ENCODE measurements at places on chromosomes 4 and X. TPM values are rescaled to one million over a fixed set of nuclear protein-coding genes. Genes with fewer than 3 reads are reported as not detected.

The MAGEA2B gene
- total RNA-seq, result not detected

The ARL13A gene
- not detected for total RNA-seq

The WFS1 gene
- total RNA-seq, result 23.3 TPM

The SPANXA1 gene
- not detected for total RNA-seq

The LRIT3 gene
- total RNA-seq, result not detected

The WNK3 gene
- not detected for total RNA-seq

The SULT1B1 gene
- 0.17 TPM for total RNA-seq

The GAGE12H gene
- not detected for total RNA-seq

- DNase-seq, result peak; percentile 61
These were observed 733 bp downstream of the CCNA2 start for GRCh38 chr4:121822796-121823504.

- no peak for DNase-seq
These were observed 196.4 kb downstream of the FBXO8 start for GRCh38 chr4:174086829-174087799.

DNA sequence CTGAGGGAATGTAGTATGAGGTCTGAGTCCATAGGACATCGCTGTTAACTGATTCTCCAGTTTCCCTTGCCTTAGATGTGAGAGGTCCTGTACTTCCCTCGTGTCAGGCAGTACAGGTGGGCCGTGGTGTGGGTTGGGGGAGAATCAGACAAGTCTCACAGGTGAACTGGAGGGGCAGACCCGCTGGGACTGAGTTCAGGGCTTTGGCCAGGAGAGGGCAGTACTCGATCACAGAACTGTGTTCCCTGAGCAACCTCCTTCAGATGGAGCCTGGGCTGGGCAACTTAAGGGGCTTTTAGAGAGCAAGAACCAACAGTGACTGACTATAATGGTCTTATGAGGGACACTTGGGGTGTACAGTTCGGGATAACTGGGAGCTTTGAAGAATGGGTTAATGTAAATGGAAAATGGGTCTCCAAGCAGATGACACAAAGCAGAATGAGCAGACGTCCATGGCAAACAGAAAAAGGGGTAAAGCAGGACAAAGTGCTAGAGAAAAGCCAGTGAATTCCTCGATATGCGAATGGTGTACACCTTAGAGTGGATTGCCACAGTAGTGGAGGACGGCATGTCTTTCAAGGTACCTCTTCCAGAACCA lies 83.6 kb downstream of the CCNG2 start:
- peak; percentile 32 for DNase-seq

GRCh38 chr4:97411356-97411755 lies 731.9 kb downstream of the STPG2 start:
- DNase-seq, result no peak

GRCh38 chr4:83208371-83209365 lies 75.9 kb downstream of the COQ2 start:
- DNase-seq, result peak; percentile 86

DNA sequence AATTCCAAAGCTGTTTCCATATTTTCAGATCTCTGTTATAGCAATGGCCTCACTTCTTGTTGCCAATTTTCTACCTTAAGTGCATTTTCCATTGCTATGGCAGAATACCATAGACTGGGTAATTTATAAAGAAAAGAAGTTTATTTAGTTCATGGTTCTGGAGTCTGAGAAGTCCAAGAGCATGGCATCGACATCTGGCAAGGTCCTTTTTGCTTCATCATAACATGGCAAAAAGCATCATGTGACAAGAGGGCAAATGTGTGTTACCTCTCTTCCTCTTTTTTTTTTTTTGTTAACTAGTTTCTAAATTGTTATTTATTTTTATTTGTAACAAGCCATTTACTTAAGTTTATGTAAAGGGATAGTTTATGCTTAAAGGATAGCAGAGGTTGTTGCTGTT lies 45.2 kb upstream of the SYTL5 start:
- DNase-seq, result no peak

DNA sequence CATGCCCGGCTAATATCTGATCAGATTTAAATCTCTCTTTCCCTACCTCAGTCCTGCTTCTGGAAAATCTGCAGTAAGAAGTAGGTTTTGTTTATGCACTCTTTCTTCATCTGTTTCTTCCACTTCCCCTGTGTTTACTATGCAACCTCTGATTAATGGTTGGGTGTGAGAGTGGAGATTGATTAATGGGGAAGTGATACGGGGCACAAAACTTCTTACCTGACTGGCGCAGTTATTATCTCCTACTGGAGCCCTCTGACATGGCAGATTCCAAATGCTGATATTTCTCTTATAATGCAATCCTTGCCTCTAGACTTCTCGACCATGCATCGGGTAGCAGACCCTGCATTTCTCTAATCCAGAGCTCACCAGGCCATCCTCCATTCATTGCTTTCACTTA lies 60.2 kb upstream of the HPGD start:
- DNase-seq, result no peak

DNA sequence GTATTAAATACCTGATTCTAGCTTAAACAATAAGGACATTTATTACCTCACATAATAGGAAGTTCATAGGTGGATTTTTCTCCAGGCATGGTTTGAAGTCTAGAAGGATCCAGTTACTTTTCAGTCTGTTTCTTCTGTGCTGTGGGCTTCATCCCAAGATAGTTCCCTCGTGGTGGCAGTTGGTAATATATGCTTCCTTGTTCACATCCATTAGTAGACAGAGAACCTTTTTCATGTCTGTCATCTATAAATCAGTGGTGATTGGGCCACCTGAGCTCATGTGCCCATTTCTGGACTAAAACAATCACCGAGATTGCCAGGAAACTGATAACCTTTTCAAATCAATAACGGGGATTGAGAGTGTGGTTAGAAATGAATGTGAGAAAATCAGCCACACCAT lies 97.7 kb downstream of the KDM6A start:
- no peak for DNase-seq

DNA sequence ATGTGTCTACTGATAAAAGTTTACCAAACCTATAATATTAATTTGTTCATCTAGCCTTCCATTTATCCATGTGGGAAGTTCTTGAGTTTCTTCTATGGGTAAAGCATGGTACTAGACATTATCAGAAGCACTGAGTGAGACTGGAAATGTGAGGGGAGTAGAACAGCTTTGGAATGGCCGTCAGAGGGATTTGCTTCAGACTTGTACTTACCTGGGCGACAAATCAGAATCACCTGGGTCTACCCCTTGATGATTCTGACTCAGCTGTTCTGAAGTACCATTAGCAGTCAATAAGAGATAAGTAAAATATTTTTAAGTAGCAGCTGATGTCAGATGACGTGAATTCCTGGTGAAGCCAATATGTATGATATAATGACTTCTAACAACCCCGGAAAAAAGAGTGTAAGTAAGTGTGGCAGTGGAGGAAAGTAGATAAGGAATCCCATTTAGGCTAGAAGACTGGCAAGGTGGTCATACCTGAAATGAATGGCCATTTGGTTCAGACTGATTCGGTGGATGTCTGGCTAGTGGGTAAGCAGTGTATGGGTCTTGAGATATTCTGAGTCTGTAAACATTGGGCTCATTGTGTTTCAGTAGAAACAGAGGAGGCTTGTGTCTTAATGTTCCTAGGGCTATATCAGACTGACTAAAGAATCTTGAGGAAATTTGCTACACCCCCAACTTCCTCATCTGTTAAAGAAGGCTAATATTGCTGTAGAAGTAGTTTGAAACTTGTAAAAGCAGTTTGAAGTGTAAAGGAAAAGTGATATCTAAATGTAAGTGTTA lies 409.2 kb downstream of the NKX6-1 start:
- no peak for DNase-seq

DNA sequence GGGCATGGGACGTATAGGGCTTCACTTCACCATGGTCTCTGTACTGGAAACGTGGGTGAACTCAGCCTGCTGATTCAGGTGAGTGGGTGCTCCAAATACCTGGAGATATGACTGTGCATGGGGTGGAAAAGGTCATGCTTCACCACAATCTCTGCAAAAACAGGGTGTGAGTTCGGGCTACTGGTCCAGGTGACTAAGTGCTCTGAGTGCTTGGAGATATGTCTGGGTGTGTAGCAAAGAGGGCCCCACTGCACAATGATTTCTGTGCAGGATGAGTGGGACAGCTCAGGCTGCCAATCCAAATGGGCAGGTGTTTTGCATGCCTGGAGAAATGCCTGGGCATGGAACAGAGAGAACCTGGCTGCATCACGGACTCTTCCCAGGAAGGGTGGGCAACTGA lies 11.2 kb upstream of the CPXCR1 start:
- DNase-seq, result no peak

DNA sequence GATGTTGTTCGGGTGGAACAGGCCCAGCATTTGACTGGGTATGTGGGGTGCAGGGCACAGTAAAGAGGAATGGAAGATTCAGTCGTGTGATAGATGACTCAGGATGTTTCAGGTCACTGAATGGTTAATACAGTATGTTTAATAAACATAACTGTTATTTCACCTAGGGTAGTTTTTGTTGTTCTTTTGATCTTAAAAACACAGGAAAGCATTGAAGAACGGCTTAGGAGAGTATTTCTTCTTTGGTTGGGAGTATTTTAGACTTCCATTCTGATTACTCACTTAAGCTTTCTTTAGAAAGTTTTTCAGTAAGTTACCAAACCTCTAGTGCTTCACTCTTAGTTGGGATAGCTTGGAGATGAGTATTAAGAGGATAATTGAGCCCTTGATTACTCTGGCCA lies 62.3 kb downstream of the STAG2 start:
- DNase-seq, result peak; percentile 23

GRCh38 chr4:95250544-95251137 lies 298.1 kb downstream of the UNC5C start:
- DNase-seq, result no peak

DNA sequence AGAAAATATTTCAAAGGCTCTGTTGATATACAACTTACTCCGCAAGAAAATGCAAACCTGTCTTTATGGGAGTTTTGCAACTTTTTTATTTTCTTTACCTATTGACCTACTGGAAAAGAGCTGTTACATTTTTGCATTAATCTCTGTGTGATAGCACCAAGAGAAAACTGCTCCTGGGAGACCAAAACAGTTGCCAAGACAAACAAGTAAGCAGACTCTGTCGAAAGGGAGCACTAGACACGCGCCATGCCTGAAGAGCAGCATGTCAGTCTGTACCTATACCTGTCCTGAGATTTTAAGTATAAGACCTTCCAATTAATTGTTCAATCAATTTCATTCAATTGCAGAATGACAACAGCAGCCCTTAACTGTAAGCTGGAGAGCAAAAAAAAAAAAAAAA lies 56.0 kb upstream of the TECRL start:
- no peak for DNase-seq

- peak; percentile 34 for DNase-seq
These were observed 73.1 kb downstream of the QRFPR start for GRCh38 chr4:121307445-121308327.

GRCh38 chr4:123423819-123424218 lies 27.2 kb downstream of the SPRY1 start:
- no peak for DNase-seq

GRCh38 chr4:37477126-37477525 lies 209.1 kb downstream of the RELL1 start:
- no peak for DNase-seq

GRCh38 chr4:75172551-75172950 lies 239.6 kb downstream of the PARM1 start:
- DNase-seq, result no peak

- DNase-seq, result no peak
These were observed 70.2 kb downstream of the CXXC4 start for GRCh38 chr4:104424475-104424941.

GRCh38 chr4:6986072-6986780 lies 56.9 kb upstream of the TADA2B start:
- peak; percentile 66 for DNase-seq

GRCh38 chr4:38166768-38167167 lies 206.6 kb downstream of the PTTG2 start:
- no peak for DNase-seq
